ENCODE measurements at places on chromosomes 6 and 20.

DNA sequence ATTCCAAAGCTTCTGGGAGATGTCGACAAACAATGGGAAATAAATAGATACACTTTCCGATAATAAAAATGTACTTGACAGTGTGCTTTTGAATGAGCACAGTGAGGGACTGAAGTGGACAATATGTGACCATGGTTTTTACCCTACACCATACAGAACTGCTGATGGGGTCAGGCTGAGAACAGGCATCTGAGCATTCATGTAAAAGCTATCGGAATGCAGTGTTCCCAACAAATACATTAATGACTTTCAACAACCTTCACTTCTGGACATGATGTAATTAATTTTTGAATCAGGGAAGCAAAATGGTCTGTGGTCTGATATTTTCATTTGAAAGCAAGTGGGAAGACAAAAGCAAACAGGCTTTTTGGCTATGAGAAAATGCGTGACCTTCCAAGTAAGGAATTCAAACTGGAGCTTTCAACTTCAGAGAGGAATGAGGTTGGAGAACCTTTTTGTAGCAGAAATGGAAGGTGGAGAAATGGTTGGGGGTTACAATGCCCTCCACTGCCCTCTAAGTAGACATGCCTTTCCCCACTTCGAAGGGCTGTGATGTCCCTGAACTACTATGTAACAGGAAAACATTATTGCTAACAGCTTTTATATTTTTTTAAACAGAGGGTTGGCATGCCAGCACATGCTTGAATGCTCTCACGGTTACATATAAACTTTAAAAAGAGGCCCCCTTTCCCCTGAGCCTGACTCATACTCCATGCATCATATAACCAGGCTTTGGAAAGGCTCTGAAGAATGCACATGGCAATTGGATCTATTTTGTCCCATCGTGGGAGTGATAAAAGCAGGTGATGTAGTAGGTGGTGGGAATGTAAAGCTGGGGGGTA lies 203.5 kb upstream of the CITED2 start:
- DNase-seq = no peak

GRCh38 chr20:21702553-21703470 lies 2.7 kb upstream of the PAX1 start:
- DNase-seq = no peak

GRCh38 chr20:16313917-16314316 lies 259.3 kb downstream of the KIF16B start:
- no peak for DNase-seq

GRCh38 chr20:25592135-25592852 lies 7.0 kb upstream of the NINL start:
- DNase-seq = no peak

- DNase-seq = no peak
Measured at GRCh38 chr20:39878809-39879208, 810.2 kb downstream of the MAFB start.

DNA sequence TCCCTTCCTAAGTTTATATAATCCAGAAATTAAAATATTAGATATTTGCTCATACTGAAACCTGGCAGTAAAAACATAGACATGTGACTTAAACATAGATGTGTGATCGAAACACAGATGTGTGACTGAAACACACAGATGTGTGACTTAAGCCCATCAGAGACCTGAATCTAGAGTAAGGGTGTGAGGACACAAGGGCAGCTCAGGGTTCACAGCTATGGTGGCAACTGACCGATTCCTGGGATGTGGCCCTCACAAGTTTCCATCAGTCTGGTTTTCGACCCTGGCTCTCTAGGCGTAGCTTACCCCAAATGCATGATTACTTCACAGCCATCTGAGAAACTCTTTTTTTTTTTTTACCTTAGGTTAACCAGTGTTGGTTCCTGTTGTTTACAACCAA lies 137.0 kb downstream of the NRN1 start:
- DNase-seq = no peak

- DNase-seq = no peak
Measured at GRCh38 chr6:169288591-169288990, 34.9 kb upstream of the THBS2 start.

DNA sequence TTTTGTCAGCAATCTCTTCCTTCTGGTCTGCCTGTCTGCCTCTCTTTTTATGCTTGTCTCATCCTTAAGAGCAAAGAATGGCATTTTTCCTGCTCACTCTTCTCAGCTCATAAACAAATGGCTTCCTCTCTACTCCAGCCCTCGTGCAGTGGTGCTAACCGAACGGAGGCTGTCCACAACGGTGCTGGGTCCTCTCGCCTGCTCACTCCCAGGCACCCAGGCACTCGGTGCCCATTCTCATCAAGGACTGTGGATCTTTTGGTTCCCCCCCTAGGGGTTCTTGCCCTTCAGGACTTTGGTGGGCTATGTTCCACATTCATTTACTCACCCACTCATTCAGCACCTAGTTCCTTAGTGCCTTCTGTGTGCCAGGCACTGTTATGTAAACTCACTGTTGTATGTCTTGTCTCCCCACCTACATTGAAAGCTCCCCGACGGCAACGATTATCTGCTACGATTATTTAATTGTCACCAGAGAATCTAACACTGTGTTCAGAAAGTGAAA lies 113.9 kb downstream of the FYN start:
- DNase-seq = no peak

GRCh38 chr6:163897030-163897429 lies 482.5 kb downstream of the QKI start:
- DNase-seq = no peak

DNA sequence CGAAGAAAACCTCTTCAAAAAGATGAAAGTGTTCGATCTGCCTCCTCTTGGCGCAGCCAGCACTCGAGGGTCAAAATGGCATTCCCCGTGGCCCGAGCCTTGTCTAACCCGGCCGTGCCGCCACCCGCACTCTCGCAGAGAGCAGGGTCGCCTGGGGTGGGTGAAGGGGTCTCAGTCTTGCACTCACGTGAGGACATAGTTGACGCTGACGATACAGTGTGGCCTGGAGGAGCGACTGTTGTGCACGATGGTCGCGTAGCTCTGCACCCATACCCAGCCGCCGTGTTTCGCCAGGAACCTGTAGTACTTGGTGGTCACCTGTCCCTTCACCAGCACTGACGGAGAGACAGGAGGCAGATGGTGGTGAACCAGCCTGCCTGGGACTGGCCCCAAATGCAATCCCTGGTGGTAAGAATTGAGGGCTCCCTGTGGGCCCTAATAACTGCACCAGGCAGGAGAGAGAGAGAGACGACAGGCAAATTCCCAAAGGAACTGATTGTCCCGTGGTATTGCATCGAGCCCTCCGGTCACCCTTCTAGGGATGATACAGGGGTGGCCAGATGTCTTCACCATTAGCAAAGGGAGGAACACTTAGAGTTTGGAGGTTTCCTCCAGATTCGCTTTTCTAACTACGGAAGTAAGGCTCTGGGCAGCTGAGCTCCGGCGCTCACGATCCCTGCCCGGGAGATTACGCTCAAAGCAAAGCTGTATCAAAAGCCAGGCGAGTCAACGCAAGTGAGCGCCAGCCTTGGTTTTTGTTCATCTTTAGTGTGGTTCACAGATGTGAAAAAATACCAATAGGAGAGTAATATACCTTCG lies 17.4 kb downstream of the SIM1 start:
- no peak for DNase-seq

DNA sequence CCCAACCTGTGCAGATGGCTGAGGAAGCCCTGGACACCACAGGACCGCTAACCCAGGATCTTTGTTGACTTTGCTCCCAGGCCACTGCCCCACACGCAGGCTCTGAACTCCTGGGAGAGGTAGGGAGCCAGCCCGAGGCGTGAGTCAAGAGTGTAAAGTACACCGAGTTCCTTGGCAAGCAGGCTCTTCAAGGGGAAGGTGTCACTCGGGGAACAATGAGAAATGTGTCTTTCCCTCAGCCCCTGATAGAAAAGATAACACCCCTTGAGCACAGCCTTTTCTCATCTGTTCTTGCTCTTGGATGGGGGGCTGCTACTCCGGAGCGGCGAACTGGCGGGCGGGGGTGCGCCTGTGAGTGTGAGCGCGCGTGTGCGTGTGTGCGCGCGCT lies 472 bp upstream of the EDN3 start:
- DNase-seq = no peak

GRCh38 chr6:136039185-136039584 lies 187.7 kb downstream of the PDE7B start:
- DNase-seq = no peak

GRCh38 chr6:74805916-74806696 lies 399.7 kb downstream of the COL12A1 start:
- no peak for DNase-seq

DNA sequence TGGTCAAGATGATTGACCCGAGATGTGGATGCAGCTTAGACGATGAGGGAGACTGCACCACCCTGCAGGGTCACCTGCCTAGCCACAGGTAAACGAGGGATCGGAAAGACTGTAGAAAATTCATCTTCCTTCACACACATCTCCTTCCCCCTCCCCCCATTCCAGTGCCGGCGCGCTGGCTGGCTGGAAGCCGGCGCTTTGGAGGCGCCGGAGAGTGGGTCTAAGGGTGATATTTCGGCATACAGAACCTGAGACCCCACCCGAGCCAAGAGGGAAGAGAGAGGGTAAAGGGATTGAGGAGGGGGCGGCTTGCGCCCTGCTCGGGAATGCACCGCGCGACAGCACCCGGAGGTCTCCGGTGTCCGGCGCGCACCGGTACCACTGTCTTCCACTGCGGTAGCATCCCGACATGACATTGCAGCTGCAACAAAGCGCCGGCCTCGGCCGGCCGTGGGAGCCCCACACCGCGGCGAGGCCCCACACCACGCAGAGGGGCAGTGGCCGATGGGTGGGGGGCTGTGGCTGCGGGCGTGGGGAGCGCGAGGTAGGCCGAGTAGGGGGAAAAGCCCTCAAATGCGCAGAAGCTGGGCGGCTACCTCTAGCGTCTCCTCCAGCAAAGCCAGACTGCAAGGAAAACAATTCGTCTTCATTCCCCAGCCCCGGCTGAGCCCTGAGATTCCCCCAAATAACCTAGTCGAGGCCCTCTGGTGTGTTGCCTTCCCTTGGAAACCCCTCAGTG lies 984 bp downstream of the TNFRSF21 start:
- DNase-seq = no peak

DNA sequence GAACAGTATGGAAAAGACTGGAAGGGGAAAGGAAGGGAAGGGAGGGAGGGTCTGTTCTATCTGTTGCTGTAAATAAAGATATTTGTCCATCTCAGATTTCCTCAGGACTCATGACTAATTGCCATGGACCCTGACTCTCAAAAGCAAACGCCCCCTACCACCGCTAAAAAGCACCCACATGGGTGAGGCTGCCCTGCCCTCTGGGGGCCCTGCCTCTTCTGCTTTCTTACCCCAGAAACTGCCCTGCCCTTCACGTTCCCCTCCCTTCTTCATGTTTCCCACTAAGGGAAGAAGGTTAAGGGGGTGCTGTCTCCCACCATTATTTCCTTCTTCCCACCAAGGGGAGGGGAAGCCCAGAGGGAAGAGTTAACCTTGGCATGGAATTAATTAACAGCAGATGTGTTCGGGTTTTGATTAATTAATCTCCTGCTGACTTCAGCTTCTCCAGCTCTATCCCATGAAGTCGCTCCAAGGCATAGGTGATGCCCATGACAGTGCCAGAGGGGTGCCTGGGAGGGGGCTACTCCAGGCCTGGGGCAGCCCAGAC lies 16.0 kb downstream of the MDFI start:
- no peak for DNase-seq

DNA sequence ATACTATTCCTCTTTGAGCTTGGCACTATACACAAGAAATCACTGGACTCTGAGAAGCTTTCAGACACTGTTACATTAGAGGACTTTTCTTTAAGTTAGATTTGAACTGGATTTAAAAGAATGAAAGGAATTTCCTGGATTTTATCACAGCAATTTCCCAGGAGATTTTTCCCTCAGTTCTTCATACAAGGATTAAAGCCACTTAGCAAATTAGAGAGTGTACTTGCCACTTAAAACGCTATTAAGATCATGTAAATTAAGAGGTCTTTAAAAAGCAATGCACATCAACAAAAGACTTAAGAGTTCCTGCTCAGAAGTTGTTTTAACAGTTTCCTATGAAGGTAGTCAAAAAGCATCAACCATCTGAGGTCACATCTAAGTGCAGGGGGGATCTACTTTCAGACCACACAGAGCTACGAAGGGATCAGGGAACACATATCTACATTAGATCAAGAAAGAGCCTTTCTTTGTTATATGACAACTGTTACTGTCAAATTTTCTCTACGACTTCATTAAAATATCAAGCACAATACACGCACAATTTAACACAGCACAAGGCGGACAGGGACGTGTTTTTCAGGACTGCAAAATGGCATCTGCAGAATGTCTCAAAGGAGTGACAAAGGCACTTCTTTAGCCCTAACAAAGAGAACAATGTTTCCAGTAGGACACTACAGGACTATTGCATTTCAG lies 65.8 kb downstream of the EPB41L2 start:
- DNase-seq = no peak

GRCh38 chr6:56814308-56814707 lies 140.6 kb upstream of the BEND6 start:
- DNase-seq = no peak

- no peak for DNase-seq
Measured at GRCh38 chr6:12479881-12480280, 189.7 kb downstream of the EDN1 start.

DNA sequence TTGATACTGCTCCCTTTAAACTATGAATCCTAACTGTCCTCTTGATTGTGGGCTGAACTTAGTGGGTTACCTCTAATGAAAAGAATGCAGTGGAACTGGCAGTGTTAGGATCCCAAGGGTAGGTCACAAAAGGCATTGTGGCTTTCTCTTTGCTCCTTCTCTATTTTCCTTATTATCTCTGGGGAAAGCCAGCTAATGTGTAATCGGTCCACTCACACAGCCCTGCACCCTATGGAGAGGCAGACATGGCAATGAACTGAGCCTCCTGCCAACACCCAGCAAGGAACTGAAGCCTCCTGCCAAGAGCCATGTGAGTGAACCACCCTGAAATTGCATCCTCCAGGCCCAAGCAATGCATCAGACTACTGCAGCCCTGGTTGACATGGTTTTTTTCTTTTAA lies 24.6 kb upstream of the ZNF133 start:
- DNase-seq = no peak

DNA sequence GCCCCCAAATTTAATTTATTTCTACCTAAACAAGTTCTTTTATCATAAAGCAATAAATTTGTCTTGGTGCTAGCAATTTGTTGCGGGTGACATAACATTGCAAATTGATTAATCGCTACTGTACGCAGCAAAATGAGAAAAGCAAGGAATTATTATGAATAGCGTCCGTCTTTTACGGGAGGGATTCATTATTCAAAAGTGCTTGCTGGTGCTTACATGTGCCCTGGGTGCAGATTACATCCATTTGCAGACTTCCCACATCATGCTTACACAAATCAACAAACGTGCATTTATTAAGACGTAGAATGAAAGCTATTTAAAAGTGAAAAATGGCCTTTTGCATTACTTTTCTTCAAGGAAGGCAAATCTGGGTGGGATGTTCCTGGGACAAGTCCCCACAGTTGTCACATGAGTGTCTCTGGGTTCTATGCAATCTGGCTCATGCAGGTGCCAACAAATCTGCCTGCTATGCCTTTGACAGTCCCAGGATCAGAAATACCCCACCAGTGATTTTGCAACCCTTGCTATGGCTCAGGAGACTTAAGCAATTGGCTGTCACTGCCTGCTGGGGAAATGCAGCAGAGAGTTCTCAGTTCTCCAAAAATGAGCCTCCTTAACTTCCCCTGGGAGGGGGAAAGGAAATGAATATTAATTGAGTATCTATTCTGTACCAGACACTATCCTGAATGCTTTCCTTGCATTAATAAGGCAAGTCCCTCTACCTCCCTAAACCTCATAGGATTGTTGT lies 30.1 kb upstream of the MAFB start:
- DNase-seq = no peak

Measured in NCI-H187 (cell line).